Activated T-cell treated with anti-CD3 and anti-CD28 coated beads, Interleukin-2, amount 50 U/mL, for 48 hours (primary cell): ENCODE measurements at places on chromosomes 12 and 14.
A peak's percentile ranks its signal among the peaks of the same experiment; 100 is the strongest.

GRCh38 chr12:42382013-42382696, 56.2 kb downstream of the PPHLN1 start:
- DNase-seq: no peak

- peak; percentile 57 for DNase-seq
Measured at GRCh38 chr12:106139422-106140171, 843 bp upstream of the NUAK1 start.

GRCh38 chr12:127881371-127882140, 385.4 kb upstream of the TMEM132C start:
- no peak for DNase-seq

DNA sequence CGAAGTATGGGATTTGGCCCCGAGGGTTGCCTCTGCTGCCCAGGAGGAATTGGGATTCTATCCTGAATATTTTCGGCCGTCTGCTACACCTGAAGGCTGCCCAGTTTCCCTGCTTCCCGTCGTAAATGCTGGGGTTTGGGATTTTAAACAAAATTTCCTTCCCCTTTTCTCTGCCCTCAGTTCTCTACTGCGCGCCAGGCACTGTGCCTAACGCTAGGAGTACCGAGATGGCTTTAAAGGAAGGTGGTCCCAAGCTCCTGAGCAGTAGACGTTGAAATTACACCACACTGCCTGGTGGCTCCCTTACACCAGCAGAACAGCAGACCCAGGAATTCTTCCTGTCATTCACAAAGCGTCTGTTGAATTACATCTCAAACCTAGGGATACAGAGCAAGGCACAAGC, 566 bp upstream of the PRDM4 start:
- DNase-seq: no peak

GRCh38 chr12:131136539-131136872, 182.8 kb downstream of the ADGRD1 start:
- no peak for DNase-seq

DNA sequence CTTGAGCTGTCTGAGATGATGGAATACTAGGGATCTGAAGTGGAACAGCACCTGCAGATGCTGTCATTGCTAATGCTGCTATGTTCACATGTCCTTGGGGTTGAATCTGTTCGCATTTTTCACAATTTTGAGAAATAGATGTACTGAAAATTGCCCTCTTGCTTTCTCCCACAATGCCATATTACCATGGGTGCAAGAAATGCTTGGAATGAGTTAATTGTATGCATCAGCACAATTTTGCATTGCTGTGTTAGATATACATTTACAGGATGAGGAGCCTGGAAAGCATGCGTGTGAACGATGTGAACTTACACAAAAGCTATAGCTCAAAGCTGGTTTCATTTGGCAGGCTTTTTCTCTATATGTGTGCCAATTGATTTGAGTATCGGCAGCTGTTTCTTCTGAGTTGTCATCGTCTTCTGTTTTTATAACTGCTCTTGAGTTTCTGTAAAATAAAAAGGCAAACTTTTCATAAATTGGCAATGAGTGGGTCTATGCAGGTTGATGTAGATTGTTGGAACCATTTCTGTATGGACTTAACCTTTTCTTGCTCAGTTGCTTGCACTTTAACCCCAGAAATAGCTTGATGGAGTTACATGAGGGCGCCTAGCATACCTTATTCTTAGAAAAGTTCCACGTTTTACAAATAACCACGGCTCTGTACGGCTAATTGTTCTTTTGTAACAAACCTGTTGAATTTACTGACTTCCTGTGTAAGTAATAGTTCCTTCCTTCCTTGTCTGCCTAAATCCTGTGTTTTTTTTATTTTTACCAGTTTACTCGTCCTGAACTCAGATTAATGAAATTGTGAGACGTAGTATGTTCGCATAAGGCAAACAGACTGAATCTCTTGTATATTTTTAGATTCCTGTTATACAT, 105.9 kb downstream of the FGD4 start:
- no peak for DNase-seq

DNA sequence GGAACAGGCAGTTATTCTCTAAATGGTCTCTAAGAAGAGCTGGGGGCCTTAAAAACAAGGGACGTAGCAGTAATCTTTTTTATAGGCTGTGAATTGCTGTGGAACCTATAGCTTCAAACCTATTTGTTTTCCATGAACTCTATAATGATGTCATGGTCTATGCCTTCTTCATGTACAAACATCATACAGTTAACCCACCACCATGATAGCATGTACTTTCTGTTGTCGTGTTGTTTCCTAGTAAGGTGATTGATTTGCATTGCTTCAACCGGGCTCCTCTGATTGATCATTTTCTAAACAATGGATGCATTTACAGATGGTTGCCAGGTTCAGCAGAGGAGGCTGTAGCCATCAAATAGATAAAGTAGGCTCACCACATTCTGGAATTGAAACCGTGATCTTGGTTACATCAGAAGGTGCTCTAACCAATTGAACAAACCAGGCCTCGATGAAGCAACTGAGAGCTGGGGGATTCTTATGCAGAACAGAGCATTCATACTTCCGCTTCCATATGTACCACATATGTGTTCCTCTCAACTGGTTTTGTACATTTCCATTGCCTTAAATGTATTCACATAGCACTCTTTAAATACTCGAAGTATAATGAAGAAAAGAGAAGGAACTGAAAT, 25.6 kb upstream of the PCNX1 start:
- DNase-seq: no peak

GRCh38 chr14:102554821-102555819, 37.3 kb upstream of the RCOR1 start:
- DNase-seq: peak; percentile 64

DNA sequence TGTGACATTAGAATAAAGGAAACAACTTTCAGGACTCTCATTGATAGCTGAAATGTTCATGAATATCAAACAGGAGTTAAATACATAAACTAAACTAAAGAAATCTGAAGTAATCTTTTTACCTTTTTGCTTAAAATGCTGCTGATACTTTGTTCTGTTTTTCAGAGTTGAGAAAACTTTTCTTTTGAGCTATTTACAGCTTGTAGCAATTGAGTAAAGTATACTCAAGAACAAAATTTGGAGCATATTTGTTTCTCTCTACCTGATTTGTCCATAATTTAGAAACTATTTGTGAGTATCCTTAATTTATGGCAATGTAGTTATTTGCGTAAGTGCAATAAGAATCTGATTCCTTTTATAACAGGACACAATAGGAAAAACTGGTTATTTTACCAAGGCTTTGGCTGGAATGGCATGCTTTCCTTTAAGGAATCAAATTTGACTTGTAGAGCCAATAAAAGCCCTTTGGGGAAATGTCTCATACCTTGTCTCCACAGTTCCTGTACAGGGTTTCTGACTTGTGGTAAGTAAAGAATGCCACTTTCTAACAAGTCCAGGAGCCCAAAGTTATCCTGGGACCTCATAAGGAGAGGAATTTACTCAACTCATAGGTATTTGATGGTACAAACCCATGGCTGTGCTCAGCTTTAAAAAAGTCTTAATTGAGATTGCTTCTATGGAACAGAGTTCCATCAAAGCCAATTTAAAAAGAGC, 195.7 kb downstream of the TMEM117 start:
- DNase-seq: no peak

- DNase-seq: no peak
Measured at GRCh38 chr14:32940066-32940651, 1.5 kb downstream of the NPAS3 start.

GRCh38 chr12:11810206-11810545, 160.7 kb downstream of the ETV6 start:
- DNase-seq: no peak

GRCh38 chr12:130132831-130133511, 29.3 kb upstream of the FZD10 start:
- no peak for DNase-seq

GRCh38 chr14:68694516-68695235, 98.2 kb downstream of the ZFP36L1 start:
- no peak for DNase-seq

DNA sequence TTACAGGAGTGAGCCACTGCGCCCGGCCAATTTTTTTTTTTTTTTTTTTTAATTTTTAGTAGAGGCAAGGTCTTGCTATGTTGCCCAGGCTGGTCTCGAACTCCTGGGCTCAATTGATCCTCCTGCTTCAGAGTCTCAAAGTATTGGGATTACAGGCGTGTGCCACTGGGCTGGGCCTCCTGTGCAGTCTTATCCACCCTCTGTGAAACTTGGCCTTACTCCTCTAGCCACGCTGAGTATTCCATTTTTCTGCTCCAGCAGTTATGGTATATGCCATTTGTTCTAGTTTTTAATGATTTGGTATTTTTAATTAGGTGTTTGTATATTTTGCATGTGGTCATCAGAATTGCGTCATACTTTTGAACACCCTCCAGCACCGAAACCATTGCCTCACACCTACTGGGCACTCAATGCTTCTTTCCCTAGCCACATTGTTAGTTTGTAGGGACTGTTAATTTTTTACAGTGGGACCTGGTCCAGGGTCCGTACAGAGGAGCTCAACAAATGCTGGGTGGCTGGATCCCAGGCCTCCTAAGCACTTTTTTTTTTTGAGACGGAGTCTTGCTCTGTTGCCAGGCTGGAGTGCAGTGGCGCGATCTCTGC, 11.4 kb downstream of the RIOX1 start:
- DNase-seq: no peak

GRCh38 chr12:71703206-71703605, 17.3 kb downstream of the TMEM19 start:
- DNase-seq: no peak

DNA sequence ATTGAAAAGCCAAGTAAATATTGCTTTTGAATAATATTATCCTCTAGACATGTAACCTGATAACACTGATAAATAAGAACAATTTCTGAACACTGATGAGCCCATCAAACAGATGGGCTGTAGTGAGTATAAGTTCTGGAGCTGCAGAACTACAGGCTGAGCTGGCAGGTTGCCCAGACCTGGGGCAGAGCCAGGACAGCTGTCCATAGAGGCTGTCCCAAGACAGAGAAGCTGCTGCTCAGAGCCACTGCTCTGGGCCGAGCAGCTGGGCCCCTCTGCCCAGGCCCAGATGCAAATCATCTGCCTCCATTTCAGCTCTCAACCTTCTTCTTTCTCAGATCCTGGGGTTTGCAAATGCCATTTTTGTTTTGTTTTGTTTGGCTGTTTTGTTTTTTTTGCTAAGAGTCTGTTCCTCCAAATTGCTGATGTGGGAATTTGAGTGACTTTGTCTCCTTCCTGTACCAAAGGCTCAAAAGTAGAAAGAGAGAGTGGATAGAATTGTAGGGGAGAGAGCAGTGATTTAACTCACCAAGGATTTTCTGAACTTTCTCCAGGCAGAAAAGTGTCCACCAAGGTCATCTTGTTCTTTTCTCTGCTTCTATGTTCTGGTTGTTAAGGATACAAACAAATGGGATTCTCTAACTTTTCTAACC, 4.0 kb upstream of the TESPA1 start:
- DNase-seq: no peak

DNA sequence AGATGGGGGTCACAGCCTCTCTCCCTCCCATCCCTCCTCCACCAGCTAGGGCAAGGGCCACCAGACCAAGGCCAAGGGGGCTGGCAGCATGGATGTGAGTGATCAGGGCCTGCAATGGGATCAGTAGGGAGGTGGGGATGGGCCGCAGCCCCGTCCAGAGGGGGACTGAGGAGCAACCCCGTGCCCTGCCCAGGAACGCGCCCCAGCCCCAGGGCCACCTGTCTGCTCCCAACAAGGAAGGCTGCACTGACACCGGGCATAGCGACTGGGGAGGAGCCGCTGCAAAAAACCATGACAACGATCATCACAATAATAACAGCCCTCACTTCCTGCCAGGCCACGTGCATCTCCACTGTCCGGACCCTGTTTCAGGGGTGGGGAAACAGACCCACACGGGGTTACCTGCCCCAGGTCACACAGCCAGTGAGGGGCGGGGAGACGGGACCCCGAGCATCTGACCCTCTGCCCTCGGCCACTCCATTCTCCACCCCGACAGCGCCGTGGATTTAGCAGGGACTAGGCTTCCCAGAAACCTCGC, 24.3 kb downstream of the NCOR2 start:
- no peak for DNase-seq

- no peak for DNase-seq
Measured at GRCh38 chr12:109557805-109558204, 15.5 kb downstream of the MMAB start.

DNA sequence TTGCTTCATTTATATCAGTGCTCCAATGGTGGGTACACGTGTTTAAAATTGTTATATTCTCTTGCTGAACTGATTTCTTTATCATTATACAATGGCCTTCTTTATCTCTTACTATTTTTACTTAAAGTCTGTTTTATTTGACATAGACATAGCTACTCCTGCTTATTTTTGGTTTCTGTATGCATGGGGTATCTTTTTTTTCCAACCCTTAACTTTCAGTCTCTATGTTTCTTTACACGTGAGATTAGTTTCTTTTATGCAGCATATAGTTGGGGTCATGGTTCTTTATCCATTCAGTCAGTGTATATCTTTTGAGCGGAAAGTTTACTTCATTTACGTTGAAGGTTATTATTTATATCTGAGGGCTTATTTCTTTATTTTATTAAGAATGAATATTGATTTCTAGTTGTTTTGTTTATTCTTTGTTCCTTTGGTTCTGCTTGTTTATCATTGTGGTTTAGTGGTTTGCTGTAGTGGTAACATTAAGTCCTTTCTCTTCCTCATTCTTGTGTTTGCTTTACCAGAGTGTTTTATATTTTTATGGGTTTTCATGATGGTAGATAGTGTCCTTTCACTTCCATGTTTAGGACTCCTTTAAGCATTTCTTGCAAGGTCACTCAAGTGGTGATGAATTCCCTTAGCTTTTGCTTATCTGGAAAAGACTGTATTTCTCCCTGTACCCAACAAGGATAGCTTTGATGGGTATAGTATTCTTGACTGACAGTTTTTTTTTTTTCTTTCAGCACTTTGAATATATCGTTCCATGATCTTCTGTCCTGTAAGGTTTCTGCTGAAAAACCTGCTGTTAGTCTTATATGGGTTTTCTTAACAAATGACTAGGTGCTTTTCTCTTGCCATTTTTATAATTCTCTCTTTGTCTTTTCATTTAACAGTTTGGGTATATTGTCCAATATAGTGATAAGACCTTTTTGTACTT, 38.3 kb upstream of the FAR2 start:
- no peak for DNase-seq

- no peak for DNase-seq
Measured at GRCh38 chr12:16523951-16524331, 82.0 kb downstream of the LMO3 start.
